ENCODE measurements at places on chromosomes 3 and 15.

DNA sequence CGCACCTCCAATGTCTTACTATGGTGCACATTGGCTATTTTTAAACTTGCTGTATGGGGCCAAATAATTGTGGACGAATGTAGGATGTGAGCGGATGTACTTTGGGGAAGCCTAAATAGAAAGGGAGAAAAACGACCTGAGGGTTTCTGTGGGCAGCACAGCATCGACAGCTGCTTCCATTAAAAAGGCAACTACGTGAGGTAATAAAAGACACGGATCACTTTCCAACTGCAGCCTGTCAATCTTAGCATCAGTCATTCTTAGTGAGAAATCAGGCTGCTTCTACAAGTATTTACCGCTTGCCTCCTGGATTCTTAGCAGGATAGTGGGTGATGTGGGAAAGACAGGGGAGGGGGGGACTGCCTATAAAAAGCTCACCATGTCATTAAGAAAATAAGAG lies 186.7 kb upstream of the SLC2A2 start:
- no peak for DNase-seq

DNA sequence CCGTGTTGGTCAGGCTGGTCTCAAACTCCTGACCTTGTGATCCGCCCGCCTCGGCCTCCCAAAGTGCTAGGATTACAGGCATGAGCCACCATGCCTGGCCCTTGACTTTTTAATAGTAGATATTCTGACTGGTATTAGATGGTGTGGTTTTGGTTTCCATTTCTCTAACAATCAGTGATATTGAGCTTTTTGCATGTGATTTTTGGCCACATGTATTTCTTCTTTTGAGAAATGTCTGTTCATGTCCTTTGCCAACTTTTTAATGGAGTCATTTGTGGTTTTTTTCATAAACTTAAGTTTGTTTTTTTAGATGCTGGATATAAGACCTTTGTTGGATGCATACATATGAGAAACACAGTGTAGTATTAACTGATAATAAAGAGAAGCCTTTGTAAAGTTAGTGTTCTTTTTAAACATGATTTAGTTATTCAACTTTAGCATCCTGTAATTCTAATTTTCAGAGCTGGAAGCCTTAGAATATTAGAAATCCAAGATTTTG lies 280.8 kb downstream of the RBMS3 start:
- no peak for DNase-seq

DNA sequence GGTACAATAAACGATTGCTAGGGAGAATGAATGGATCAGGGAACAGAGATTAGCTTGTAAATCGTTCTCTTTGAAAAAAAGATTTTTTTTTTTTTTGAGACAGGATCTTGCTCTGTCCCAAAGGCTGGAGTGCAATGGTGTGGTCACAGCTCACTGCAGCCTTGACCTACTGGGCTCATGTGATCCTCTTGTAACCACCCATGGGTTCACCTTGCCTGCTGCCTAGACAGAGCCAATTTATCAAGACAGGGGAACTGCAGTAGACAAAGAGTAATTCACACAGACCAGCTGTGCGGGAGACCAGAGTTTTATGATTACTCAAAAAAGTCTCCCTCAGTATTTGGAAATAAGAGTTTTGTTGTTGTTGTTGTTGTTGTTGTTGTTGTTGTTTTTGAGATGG lies 39.6 kb downstream of the METTL6 start:
- no peak for DNase-seq

- DNase-seq, result no peak
Observed at GRCh38 chr3:155411500-155412223, 118.2 kb upstream of the STRIT1 start.

DNA sequence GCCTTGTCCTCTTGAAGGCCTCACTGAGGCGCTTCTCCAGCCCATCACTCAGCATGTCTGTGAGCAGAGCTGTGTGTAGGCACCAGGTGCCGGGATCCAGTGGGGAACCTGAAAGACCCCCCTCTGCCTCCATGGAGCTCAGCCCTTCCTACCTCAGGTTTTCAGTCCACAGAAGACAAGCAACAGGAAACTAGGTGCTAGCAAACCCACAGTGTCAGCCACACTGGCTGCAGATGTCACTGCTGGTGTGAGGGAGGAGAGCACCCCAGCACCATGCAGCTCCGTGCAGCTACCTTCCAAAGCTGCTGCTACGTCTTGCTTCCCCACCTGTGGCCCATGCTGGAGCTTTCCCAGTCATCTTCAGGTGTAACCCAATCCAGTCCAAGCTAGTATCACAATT lies 17.9 kb downstream of the PSTPIP1 start:
- no peak for DNase-seq

DNA sequence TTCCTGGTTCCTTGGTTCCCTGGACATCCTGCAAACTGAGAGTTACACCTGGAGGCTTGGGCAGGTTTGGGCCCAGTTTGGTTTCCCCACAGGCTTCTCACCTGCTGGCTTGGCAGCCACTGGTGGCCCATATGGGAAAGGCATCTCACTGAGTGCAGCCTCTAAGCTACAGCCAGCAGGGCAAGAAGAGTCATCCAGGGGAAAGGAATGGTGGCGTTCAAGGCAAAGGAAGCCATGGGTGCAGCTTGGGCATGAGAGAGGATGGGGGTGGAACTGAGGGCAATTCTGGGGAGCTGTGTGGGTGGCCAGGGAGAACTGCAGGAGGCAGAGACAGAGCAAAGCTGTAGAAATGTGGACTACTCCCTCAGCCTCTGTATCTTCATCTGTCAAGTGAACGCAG lies 106.4 kb downstream of the EPHB1 start:
- DNase-seq, result no peak

DNA sequence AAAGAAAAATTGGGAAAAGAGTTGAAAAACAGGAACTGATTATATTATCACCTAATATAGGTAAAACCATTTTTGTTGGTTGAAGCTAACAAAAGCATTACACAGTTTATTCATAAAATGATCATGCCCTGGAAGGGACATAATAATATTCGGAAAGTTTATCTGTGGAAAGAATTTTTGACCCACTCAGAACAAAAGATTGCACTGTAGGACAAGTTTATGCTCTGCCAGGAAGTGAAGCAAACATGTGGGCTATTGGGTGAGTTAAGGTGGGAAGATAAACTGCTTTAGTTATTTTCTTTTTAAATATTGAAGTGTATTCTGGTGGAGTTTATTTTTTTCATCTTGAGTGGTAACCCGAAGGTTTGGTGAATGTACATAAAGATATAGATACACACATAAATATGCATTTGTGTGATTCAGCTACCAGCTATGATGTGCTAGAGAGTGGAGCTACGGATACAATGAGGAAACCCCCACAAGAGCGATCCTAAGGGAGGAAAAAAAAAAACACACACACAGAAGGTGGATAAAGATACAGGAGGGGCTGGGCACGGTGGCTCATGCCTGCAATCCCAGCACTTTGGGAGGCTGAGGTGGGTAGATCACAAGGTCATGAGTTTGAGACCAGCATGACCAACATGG lies 506.4 kb upstream of the THBS1 start:
- DNase-seq, result no peak

GRCh38 chr3:73080216-73080966 lies 18.9 kb downstream of the EBLN2 start:
- no peak for DNase-seq

DNA sequence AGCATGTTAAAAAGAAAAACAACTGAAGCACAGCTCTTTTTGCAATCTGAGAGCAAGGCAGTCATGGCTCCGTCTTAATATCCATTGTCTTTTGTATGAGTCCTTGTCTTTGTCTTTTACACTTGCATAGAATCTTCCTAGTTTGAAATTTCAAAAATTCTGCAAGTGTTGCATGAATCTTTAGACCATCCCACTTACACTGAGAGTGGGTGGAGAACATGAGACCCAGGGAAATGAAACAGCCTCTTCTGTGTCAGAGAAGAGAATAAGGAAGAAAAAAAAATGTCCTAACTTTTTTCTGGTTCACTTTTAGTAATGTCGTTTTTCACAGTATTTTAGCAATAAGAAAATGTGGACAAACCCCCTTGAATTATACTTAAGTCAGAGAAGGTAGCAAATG lies 12.1 kb upstream of the DCLK3 start:
- no peak for DNase-seq

DNA sequence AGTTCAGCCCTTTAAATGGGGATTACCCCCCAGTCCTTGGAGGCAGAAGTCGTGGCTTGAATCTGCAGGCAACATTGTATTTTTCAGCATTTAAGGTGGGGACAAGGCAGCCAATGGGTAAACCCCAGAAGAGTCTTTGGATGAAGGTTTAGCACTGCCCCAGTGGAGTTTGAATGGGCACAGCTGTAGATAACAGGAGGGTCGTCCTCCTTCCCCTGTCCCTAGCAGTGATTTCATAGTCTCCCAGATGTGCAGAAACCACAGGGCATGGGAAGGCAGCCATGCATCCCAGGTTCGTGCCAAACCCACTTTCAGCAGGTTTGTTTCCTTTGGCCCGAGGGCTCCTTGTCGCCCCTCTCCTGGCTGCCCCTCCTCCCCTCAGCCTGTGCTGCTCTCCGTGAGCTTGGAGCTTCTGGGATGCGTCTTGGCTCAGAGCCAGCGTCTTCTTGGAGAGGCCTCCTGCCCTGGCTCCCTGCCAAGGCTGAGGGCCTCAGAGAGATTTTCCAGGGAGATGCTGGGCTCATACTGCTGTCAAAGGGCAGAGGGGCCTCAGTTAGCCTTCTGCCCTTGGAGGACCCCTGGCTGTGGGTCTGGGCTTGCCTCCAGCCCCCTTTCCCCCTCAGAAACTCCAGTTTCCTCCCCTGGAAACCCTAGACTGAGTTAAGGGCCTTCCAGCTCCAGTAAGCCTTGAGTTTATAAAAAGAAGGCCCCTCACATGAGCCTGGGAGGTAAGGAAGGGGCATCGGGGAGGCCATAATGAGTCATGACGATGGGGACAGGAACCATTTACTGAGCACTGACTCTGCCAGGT lies 48.9 kb upstream of the POLG start:
- no peak for DNase-seq

DNA sequence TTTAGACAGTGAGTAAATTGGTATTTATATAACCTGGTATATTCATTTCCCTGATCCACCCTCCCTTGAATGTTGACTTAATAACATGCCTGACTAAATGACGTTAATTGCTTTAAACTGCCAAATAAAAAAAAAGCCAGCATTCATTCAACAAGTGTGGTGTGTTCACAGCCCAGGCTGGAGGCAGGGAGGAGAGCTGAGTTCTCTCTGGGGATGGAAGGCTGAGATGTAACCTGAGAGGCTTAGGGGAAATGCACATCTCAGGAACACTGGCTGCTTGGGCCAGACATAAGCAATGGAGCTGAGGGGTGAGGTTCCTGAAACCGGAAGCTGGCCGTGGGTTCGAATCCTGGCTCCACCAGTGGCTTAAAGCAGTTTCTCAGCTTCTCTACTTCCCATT lies 17.3 kb downstream of the CACNA2D3 start:
- DNase-seq, result no peak

DNA sequence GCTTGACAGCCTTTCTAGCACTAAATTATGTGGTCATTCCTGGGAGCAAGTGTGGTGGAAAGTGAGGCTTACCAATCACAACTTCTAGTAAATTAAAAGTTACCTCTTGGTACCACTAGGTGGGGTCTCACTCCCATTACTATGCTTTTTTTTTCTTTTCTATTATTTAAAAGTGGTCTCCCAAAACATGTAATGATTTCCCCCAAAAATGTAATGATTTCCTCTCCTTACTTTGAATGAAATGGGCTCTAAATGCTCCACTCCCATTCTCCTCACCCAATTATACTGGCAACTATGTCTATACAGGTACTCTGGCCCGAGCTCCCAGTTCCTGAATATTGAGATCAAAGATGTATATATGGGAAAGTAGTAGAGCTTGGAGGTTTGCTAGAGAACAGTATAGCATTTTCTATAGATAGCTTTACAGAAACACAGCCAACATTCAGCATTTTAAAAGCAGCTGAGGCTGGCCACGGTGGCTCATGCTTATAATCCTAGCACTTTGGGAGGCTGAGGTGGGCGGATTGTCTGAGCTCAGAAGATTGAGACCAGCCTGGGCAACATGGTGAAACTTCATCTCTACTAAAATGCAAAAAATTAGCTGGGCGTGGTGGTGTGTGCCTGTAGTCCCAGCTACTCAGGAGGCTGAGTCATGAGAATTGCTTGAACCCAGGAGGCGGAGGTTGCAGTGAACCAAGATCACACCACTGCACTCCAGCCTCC lies 70.9 kb downstream of the DCUN1D1 start:
- DNase-seq, result no peak

GRCh38 chr3:116051040-116051439 lies 394.2 kb downstream of the LSAMP start:
- DNase-seq, result no peak

DNA sequence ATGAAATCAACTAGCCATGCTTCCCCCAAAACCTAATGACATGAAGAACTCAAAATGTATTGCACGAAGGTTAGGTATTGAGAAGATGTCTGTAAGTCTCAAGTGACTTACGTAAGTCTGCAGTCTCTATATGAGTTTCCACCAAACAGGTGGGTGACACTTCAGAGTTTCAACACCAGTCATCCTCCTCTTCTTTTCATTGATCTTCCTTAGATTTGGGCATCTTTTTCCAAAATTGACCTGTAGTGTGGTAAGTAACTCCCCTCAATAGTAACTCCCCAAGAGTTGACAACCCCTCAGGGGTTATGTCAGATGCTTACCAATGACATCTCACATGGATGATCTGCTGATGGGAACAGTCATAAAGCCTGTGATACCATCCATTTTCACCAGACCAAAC lies 46.1 kb downstream of the GPR176 start:
- DNase-seq, result no peak

GRCh38 chr15:84878504-84878903 lies 6.0 kb upstream of the SLC28A1 start:
- peak; percentile 30 for DNase-seq

DNA sequence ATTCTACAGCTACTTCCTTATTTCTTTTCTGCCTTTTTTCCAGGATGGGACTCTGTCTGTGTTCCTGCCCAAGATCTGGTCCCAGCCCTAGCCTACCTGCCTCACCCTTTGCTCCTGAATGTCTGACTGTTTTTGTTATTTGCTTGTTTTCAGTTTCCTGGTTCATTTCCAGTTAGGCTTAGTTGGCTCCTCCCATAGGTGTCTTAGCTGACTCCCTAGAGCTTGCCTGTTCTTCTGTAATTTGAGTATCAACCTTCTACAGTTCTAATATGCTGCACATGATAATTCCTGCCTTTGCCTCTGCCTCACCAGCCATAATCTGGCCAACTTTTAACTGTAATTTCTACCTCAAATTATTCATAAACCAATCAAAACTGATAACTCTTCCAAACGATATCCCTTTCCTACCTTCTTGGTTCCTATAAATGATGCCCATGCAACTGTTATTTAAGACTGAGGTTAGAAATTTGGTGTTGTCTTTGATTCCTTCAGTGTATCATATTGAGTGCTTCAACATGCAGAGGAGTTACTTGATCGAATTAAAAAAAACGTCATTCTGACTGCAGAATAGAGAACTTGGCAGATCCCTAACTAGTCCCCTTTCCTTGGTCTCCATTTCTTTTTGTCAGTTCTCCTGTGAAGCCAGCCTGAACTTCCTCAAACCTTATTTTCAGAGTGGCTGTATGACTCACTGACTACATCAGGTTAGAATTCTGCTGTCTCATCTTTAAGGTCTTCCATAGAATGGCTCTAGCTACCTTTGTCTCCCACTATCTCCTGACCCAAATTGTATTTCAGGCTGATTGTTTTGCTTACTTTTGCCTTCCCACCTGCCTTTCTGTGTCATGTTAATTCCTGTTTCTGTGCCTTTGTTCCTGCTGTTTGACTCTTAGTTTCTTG lies 8.4 kb downstream of the GOLM2 start:
- no peak for DNase-seq

GRCh38 chr3:23333633-23334032 lies 130.5 kb downstream of the UBE2E2 start:
- DNase-seq, result no peak

- no peak for DNase-seq
Observed at GRCh38 chr3:157700405-157700804, 197.2 kb upstream of the VEPH1 start.
